ENCODE measurements at places on chromosomes 12 and 14.

GRCh38 chr12:104748790-104749189, 209.3 kb downstream of the SLC41A2 start:
- DNase-seq: no peak

DNA sequence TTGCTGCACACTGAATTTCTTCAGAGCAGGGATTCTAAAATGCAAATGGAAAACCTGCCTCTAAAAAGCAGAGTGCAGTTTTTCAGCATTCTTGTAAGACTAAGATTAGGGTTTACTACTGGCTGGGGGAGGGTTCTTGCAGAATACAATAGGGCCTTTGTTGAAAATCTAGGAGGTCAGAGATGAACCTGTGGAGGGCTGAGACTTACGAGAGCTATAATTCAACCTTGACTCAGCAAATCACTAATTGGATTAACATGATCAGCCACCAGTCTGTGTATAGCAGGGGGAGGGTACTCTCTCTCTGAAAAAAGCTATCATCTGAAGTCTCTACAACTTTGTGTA, 92.6 kb upstream of the HIF1A start:
- DNase-seq: no peak

DNA sequence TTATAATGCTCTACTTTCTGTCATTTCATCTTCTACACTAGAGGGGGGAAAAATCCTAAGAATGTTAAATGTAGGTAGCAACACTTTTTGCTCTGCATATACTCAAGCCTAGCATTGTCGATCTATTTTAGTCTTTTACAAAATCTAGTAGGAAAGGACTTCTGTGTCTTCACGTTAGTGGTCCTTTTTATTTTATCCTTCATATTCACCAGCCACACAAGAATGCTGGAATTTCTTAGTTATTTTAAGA, 253.0 kb upstream of the FLRT2 start:
- DNase-seq: no peak

GRCh38 chr12:113413488-113413939, 8.7 kb upstream of the SDSL start:
- DNase-seq: no peak

GRCh38 chr14:60648249-60648933, 886 bp downstream of the SIX1 start:
- DNase-seq: no peak

GRCh38 chr12:54126696-54127537, 61.9 kb downstream of the SMUG1 start:
- DNase-seq: no peak

GRCh38 chr12:44674875-44675274, 201.2 kb downstream of the NELL2 start:
- no peak for DNase-seq

DNA sequence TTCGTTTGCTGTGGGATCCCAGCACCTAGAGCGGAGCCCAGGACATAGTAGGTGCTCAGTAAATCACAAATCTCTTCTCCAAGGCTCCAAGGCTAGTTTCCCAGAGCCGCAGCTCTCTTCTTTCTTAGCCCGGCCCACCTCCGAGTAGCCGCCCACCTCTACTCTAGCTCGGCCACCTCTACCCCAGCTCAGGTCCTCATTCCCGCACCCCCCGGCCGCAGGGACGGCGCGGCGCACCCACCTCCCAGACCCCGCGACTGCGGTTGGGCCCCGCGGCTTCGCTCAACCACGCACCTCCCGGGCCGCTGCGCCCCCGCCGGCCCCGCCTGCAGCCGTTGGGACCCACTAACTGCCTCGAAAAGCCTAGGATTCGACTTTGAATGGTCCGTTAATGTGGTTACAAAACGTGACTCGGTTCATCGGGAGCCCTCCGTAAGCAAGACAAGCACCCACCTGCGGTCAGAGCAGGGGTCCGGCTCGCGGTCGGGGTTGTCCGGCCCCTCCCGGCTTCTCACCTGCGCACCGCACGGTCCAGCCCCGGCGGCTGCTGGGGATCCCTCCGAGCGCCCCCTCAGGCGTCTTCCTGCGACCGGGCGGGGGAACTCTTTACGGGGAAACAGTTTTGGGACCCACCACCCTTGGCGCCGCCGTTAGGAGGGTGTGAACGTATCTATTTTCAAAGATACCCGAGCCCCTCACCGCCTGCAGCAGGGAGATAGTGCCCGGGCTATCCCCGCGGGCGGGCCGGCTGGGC, at the start of gene SLC2A14:
SLC2A14 (minus strand) TSS at position 350 of the 754 bp plus-strand sequence. CDS start 3,035 bp downstream, outside the sequence.
- no peak for DNase-seq

- DNase-seq: no peak
Observed at GRCh38 chr12:97800561-97800960, 338.0 kb downstream of the RMST start.

- DNase-seq: no peak
Observed at GRCh38 chr14:86627080-86627479, 1097.1 kb downstream of the FLRT2 start.

Measured in stimulated activated naive B cell treated with anti-CD40 and anti-IgM and Interleukin-4, amounts not matched to agents 10 μg/mL and 1 μg/mL and 100 μg/mL, for 72 hours (primary cell).